ENCODE measurements at places on chromosomes 4 and X. TPM values are rescaled to one million over a fixed set of nuclear protein-coding genes. Genes with fewer than 3 reads are reported as not detected.
A peak's percentile ranks its signal among the peaks of the same experiment; 100 is the strongest.

The GJB1 gene
- not detected for total RNA-seq

GRCh38 chrX:71111141-71111843 lies at the start of gene IL2RG:
Gene IL2RG, minus strand, starts transcription at chrX:71111577. Its CDS starts 38 bp downstream, at chrX:71111539.
- peak; percentile 93 for DNase-seq

DNA sequence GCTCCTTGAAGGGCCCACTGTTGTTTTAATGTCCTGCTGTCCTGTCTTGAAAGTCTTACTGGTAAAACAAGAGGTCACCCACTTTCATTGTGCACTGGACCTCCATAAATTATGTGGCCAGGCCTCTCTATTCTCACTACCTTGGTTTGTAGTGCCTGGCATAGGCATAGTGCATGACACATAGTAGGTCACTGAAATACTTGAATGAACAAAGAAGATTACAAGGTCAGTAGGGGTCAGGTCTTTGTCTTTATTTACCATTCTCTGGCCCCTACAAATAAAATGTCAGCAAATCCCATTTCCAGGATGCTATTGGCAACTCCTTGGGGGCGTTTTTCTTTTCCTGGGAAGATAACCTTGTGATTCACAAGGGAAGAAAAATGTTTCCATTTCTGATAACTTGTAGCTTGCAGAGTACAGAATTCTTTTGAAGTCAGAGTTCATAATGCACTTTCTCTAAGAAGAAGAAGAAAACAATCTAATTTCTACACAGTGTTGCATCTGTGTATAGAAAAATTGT lies 1.4 kb downstream of the PGM2 start:
- DNase-seq, result no peak

The MAGEA12 gene
- total RNA-seq, result not detected

The NOP14 gene
- 41.4 TPM for total RNA-seq

DNA sequence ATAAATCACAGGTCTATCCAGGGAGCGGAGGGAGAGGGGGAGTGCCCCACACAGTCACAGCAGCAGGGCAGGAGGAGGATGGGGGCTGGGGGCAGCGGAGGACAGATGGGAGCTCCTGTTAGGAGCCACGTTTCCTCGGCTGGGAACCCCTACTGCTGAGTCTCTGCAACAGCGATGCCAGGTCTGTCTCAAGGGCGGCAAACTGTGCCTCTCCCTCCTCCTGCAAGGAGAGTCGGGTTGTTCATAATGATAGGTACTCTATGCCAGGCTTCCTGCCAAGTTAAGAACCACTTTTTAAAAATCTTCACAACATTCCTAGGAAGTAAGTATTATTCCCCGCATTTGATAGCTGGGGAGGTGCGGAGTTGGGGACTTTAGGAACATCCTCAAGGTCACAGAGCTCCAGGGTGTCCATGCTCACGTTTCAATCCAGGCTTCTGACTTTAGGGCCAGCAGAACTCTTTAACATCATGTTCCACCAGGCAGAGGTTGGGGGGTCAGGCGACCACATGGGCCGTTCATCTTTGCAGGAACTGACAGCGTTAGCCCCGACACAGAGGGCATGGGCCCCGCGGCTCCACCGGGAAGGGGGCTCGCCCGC lies 98.3 kb upstream of the MAML3 start:
- DNase-seq, result no peak

The MAGEC3 gene
- not detected for total RNA-seq

The GPR173 gene
- not detected for total RNA-seq

The ACE2 gene
- not detected for total RNA-seq

DNA sequence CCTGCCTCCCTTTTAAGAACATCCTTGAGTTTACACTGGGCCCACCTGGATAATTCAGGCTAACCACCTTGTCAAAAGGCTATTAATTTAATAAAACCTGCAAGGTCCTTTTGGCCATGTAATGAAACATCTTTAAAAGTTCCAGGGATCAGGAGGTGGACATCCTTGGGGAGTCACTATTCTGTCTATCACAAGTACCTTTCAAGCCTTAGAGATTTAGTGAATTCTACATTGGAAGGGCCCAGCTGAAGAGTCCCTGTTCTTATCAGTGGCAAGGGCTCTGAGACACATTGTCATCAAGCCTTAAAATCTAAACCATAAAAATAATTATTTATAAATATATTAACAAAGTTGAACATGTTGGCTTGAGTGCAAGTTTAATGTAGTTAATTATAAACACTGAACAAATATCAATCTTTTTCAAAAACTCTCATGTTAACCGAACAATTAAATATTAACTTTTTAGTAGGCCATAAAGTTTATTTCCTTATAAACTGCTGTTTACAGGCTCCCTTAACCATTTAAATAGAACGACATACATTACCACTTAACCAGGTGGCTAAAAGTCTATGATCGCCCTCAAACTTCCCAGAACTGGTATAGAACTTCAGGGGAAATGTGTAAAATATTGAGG lies 104.4 kb upstream of the CBR4 start:
- DNase-seq, result no peak

The GIMD1 gene
- total RNA-seq, result not detected

GRCh38 chr4:186392017-186392416 lies 126.0 kb downstream of the F11 start:
- no peak for DNase-seq

The NOX1 gene
- total RNA-seq, result not detected

The SSX2 gene
- not detected for total RNA-seq

- DNase-seq, result no peak
Observed at GRCh38 chr4:83552083-83552482, 16.2 kb downstream of the GPAT3 start.

DNA sequence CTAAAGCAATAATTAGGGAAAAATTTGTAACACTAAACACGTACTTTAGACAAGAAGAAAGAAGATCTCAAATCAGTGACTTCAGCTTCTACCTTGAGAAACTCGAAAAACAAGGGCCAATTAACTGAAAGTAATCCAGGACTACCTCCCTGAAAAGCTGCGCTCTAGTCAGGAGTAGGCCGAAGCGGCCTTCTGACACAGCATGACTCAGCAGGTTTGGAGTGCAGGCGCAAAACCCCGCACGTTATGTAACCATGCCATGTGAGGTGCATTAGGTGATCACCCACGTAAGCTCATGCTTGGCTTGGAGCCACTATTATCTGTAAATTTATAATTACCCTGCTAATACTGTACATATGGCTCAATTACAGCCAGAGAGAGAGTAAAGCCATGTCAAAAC lies 52.8 kb upstream of the CCDC149 start:
- peak; percentile 3 for DNase-seq

DNA sequence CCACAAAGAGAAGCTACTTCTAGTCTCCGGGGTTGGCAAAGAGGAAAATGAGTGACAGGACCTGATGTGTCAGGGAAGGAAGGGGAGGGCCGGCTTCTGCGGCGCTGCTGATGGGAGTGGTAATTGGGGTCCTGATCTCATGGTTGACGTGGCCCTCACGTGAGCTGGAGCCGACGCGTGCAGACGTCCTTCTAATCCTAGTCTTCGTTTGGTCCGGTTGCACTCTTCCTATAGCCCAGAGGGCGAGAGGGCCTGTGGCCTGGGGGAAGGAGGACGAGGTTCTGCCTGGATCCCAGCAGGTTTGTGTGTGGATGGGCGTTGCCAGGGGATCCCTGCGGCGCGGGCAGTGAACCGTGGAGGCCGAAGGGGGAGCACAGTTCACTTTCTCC lies at the start of gene ARMCX1:
Gene ARMCX1, plus strand, starts transcription at position 186 of the 389 bp plus-strand sequence. CDS start 2,384 bp downstream, outside the sequence.
- no peak for DNase-seq

DNA sequence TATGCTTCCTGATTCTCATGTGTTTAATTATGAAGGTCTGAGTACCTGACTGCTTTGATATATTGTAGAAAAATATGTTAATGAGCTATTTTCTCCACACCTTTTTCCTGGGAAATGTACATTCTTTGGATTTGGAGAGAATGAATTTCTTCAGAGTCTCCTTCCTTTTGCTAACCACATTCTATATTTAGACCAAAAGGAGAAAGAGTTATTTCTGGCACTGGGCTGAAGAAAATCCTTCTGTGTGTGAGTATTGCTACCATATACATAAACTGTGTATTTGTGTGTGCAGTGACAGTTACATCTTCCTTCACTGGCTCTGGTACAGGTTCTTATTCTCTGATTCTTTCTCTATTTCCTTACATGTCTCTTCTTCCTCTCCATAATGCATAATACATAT lies 44.5 kb upstream of the PGRMC2 start:
- no peak for DNase-seq

The ASMT gene
- not detected for total RNA-seq

GRCh38 chr4:171583790-171584189 lies 229.4 kb upstream of the GALNTL6 start:
- DNase-seq, result no peak

GRCh38 chrX:65587616-65588526 lies 53.3 kb upstream of the LAS1L start:
- DNase-seq, result no peak

DNA sequence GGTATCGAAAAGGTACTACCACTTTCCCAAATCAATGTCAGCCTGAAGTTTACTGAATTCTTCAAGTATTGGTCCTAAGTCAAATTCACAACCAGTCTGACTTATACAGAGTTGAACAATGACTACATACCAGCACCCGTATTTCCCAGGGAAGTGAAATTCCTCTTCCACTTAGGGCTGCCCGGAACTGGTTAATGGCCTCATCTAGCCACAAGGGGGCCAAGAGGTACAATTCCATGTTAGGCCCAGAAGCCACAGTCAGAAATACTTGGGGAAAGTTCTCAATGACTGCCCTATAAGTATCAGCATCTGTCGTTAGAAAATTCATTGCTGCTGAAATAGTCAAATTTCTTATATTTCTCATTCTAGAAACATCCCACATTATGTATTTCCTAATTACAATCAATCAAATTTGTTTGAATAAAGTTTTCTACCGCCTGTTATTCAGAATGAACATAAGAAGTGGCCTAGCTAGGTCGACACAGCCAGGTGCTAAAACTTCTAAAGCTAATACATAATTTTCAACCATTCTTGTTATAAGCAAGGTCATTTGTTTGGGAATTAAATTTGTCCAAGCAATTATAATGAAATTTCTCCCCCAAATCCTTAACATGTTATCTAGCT lies 5.6 kb upstream of the PCDH7 start:
- no peak for DNase-seq

- DNase-seq, result no peak
Observed at GRCh38 chr4:72809208-72809607, 240.2 kb upstream of the ADAMTS3 start.

- no peak for DNase-seq
Observed at GRCh38 chrX:75278991-75279390, 5.1 kb downstream of the UPRT start.

The FAM9B gene
- total RNA-seq, result not detected

- DNase-seq, result no peak
Observed at GRCh38 chr4:12447451-12447850, 1018.8 kb upstream of the HS3ST1 start.

- DNase-seq, result no peak
Observed at GRCh38 chr4:141587897-141588296, 48.5 kb upstream of the IL15 start.

DNA sequence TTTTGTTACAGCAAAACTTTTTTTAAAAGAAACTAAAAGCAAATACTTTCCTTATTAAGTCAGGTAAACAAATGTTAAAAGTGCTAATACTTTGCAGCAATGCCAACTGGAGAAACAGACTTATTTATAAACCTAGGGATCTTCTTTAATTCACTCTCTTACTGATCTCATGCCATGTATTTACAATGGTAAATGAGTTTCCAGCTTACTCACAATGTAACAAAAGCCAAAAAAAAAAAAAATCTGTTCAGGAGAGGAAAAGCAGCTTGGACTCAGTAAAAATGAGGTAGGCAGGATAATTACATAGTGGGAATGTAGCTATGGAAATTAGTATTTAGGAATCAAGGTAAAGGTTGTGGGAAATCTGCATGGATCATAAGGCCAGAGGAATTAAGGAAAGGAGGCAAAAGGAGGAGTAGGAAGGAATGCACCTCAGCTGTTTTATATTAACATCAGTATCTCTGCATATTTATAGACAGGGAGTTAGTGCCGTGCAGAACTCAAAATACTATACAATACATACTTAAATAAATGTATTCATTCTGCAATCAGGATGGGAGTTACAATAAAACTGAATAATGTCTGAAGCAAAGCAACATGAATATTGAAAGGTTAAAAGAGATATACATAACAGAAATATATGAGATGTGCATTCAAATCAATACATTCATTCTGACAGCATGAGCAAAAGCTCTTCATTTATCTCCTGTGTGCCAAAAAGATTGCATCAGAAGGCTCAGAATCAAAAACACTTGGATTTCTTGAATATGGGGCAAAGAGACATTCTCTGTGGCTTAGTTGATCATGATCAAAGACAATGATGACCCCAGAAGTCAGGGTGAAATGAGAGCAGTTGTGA lies 57.9 kb upstream of the ETNPPL start:
- no peak for DNase-seq

The RGN gene
- not detected for total RNA-seq

The SSX3 gene
- total RNA-seq, result not detected

- no peak for DNase-seq
Observed at GRCh38 chrX:40086569-40087335, 11.0 kb downstream of the BCOR start.

The ZBTB49 gene
- 18.5 TPM for total RNA-seq

DNA sequence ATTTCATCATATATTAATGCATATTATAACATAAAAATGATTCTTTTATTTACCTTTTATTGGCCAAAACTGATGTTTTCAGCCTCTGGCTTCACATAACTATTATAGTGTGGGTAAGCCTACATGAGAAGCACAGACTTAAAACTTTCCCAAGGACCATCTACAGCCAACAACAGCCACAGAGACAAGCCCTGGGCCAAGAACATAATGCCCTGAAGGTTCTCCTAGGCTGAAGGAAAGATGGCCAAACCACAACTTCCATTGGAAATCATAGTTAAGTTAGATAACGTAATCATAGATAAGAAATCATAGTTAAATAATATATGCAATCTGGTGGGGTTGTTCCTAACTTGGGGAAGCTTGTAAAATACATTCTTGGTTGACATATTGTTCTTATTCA lies 280.0 kb upstream of the EMCN start:
- DNase-seq, result no peak

DNA sequence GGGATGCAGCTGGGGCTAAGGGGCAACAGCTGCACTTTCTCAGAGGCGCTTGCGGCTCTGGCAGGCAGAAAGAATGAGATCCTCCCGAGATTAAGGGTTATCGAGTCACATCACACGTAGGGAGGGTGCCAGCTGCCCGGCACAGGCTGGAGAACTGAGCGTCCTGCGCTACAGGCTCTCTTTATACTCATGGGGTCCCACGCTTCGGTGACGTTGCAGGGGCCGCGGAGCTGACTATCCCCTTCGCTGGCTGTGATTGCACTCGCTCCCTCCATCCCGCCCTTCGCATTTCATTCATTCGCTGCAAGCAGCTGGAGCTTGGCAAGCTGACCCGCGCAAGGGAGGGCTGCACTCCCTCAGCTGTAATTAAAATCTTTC lies at the start of gene TACR3:
Gene TACR3, minus strand, starts transcription at position 156 of the 378 bp plus-strand sequence. CDS start 310 bp downstream, outside the sequence.
- DNase-seq, result no peak

The CD38 gene
- 1.00 TPM for total RNA-seq

GRCh38 chr4:159284733-159285132 lies 181.9 kb downstream of the RAPGEF2 start:
- DNase-seq, result no peak

DNA sequence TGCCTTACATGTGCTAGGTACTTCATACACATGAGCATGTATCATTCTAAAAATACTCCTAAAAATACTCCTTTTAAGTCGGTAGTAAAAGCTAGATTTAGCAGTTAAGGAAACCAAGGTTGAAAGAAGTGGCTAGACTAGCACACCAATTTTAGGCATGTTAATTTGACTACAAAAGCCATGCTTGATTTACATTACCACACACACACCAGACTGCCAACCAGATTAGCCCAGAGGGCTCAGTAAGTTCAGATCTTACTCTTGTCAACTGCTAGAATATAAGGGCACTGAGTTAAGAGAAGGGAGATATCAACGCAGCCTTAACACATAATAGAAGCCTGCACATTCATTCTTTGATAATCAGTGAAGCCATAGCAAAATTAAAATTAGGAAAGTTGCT lies 117.9 kb downstream of the MID1IP1 start:
- DNase-seq, result no peak

Data from CD4-positive, alpha-beta memory T cell (primary cell).